ENCODE measurements at places on chromosomes 16 and 17.
A peak's percentile ranks its signal among the peaks of the same experiment; 100 is the strongest.

DNA sequence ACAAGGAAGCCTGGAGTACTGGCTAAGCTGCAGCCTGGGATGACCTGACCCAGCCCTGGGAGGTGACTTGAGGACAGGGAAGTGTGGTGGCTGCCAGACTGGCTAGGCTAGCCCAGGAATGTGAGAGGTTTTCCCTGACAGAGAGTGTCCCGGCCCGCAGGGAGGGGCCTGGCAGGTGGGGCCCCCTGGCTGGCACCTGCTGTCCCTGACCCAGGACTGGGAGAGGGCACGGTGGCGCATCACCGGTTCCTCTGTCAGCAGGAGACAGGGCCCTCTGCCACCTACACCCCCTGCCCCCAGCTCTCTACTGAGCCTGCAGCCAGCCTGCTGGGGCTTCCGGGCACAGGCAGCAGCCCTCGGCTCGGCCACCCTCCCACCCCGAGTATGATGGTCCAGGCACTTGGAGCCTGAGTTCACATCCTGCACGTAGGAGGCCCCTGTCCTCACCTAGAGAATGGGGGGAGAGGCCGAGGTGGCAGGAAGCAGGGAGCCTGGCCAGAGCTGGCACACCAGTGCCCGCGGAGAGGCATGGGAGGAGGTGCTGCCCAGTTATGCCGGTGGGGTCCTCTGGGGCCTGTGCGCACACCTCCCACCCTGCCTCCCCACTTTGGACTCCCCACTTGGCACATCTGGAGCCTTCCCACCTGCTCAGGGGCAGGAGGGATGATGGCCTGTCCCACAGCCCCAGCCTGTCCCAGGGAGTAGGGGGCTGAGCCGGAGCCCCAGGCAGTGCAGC is 528 bp downstream of the PRSS27 start:
- DNase-seq, result no peak

DNA sequence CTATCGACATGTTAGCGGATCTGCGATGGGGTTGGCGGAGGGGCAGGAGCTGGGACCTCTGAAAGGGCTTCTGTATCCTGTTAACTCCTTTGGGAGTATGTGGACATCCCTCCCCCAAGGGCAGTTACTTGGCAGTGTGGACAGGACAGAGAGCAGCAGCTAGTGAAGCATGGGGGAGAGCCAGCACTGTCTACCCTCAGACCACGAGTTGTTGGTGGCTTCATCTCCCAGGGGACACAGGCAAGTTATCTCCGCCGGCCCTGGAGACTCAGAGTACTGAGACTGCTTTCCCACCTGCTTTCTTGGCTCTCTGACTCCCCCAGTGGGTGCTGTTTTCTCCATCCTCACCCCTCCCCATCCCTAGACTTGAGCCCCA is 5.3 kb upstream of the GFAP start:
- DNase-seq, result no peak

GRCh38 chr17:55710410-55710809 is 12.3 kb downstream of the TMEM100 start:
- DNase-seq, result no peak

GRCh38 chr17:46984892-46985291 is 5.8 kb upstream of the RPRML start:
- no peak for DNase-seq

- DNase-seq, result no peak
These were observed 127.4 kb downstream of the IRF8 start for GRCh38 chr16:86026171-86026910.

GRCh38 chr17:28616281-28616680 is 2.3 kb upstream of the RSKR start:
- DNase-seq, result no peak

- DNase-seq, result no peak
These were observed 83.9 kb downstream of the SOX9 start for GRCh38 chr17:72204742-72205141.

GRCh38 chr16:75482434-75483205 is 12.6 kb downstream of the CHST6 start:
- no peak for DNase-seq

- no peak for DNase-seq
These were observed 253.2 kb upstream of the IRX5 start for GRCh38 chr16:54677308-54677950.

GRCh38 chr17:62187681-62188080 is 122.6 kb upstream of the MED13 start:
- DNase-seq, result no peak

- no peak for DNase-seq
These were observed 477 bp upstream of the OSGIN1 start for GRCh38 chr16:83952587-83952939.

DNA sequence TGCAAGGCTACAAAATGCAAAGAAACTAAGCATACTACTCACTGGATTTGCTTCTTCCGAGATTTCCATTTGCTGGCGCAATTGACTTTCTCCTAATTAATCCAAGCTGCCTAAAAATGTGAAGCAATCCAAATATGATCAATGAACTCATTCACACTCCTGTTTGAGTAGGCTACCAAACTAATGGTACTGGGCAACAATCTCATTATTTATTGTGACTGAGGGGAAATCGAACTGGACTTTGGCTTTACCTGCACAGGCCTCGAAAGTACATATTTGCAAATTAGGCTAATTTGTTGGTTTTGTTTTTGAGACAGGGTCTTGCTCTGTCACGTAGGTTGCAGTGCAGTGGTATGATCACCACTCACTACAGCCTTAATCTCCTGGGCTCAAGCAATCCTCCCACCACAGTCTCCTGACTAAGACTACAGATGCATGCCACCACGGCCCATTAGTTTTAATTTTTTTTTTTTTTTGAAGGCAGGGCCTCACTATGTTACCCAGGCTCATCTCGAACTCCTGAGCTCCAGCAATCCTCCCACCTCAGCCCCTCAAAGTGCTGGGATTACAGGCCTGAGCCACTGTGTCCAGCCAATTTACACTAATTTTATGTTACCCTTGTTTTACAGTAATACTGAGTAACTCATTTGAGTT is 2.6 kb downstream of the ERI2 start:
- no peak for DNase-seq

GRCh38 chr16:15829460-15829859 is 27.4 kb downstream of the MYH11 start:
- DNase-seq, result no peak

DNA sequence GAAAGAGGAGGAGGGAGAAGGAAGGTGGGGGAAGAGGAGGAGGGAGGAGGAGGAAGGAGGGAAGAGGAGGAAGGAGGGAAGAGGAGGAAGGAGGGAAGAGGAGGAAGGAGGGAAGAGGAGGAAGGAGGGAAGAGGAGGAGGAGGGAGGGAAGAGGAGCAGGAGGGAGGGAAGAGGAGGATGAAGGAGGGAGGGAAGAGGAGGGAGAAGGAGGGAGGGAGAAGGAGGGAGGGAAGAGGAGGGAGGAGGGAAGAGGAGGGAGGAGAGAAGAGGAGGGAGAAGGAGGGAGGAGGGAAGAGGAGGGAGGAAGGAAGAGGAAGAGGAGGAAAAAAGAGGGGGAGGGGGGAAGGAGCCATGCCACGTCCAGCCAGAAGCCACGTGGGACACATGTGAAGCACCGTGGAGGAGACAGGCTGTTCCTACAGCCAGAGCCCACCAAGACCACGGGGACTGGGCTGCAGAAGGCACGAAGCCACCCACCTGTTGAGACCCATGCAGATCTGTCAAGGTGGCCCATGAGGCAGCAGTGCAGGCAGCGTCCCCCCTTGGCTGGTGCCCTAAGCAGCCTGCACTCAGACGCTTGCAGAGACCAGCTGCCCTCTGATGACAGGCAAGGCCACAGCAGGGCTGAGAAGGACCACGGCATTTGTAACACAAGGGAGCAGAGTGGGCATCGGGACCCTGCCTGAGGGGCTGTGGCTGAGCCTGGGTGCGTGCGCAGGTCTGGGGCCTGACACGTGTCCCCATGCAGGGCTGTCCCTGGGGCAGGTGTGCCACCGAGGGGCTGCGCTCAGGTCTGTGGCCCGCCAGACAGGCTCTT is 10.3 kb downstream of the NDUFAF8 start:
- DNase-seq, result no peak

DNA sequence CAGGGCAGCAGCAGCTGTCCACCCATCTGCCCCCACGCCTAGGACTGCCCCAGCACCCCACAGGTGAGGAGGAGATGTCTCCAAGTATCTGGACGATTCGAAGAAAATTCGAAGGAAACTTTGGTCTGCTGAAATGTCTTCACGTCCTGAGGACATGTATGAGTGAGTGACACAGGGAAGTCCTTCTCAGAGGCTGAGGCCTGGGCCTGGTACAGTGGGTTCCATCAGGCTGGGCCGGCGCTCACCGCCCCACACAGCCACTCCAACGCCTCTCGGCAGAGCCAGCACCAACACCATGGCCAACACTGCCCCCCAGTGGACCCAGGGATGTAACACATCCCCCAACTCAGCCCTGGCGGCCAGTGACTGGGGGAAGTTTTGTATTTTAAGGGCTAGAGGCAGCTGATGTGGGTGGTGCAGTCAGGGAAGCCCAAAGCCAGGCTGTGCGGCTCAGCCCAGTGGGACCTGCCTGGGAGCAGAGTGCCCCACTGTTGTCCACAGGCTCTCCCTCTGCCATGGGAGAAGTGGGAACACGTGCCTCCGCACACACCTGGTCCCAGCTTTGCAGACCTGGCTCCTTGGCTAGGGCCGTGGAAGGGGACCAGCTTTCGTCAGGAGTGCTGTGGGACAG is 55.8 kb upstream of the FASN start:
- peak; percentile 23 for DNase-seq

GRCh38 chr17:8991514-8992285 is 26.2 kb upstream of the PIK3R5 start:
- DNase-seq, result peak; percentile 19

DNA sequence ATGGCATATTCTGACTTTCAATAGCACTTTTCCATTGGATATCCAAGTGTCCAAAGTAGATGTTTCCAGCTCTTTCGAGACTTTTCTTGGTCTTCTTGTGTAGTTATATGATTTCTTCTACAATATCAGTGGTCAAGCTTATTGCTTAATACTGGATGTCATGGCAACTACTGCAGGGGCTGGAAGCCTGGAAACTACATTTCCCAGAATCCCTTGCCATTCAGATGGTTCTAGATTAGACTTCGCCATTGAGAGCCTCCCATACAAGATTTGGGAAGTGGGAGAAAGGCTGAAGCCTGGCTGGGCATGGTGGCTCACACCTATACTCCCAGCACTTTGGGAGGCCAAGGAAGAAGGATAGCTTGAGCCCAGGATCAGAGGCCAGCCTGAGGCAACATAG is 153.6 kb downstream of the C16orf95 start:
- DNase-seq, result no peak

GRCh38 chr16:1639860-1640259 is 27.7 kb downstream of the CRAMP1 start:
- no peak for DNase-seq

DNA sequence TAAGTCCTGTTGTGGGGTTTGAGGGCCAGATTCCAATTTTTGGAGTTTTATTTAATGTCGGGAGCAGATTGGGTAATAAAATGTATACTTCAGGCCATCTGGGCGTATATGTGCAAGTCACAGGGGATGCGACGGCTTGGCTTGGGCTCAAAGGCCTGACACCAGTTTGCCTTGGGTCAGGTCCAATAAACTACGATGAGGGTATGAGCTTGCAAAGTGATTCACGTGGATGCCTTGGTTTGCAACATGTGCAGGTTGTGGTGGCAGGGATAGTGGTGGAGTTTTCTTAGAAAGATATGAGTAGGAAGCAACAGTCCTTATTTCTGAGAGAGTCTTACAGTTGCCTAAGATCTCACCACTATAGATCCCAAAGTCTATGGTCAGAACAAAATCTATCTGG is 157.0 kb upstream of the CDH11 start:
- no peak for DNase-seq

DNA sequence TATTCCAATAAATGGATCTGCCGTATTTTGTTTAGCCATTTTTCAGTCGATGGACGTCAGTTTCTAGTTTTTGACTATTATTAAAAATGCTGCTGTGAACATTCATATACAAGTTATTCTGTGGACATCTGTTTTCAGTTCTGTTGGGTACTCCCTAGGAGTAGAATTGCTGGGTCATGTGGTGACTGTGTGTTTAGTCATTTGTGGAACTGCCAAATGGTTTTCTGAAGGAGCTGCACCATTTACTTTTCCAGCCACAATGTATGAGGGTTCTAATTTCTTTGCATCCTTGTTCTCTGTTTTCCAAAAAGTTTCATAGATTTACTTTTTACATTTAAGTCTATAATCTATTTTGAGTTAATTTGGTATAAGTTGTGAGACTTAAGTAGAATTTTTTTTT is 29.5 kb downstream of the CYLD start:
- no peak for DNase-seq

DNA sequence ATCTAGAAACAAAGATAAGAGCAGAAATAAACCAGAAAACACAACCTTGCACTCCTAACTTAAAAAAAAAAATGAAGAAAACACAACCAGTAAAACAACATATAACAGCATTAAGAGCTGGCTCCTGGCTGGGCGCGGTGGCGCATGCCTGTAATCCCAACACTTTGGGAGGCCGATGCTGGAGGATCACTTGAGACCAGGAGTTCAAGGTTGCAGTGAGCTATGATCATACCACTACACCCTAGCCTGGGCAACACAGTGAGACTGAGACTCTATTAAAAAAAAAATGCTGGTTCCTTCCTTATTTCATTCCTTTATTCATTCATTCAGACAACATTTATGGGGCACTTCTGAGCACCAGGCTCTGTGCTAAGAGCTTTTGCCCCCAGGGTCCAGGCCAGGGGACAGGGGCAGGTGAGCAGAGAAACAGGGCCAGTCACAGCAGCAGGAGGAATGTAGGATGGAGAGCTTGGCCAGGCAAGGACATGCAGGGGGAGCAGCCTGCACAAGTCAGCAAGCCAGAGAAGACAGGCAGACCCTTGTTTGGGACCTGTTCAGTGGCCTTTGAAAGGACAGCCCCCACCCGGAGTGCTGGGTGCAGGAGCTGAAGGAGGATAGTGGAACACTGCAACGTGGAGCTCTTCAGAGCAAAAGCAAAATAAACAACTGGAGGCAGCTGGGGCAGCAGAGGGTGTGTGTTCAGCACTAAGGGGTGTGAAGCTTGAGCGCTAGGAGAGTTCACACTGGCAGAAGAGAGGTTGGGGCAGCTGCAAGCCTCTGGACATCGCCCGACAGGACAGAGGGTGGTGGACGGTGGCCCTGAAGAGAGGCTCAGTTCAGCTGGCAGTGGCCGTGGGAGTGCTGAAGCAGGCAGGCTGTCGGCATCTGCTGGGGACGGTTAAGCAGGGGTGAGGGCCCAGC is 2.6 kb downstream of the STH start:
- no peak for DNase-seq

- peak; percentile 72 for DNase-seq
These were observed 111.6 kb upstream of the HAS3 start for GRCh38 chr16:68993885-68994284.

- DNase-seq, result no peak
These were observed 263.1 kb downstream of the PHKB start for GRCh38 chr16:47724115-47724785.

DNA sequence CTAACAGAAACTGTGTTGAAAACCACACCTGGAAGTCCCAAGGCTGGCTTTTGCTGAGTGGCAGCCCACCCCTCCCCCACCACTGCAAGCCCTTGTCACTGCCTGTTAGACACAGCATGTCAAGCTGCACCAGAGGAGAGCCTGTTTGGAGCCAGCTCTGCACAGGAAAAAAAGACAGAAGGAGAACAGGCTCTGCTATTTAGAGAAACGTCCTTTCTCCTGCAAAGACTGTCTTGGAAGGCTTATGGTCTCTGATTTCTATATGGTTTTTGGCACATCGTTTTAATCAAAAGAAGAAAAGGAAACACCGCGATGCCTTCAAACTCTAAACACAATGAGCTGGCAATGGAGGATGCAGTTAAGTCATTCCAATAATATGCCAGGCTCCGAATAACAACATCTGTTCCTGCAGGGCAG is 275.5 kb downstream of the MAP2K4 start:
- no peak for DNase-seq

- no peak for DNase-seq
These were observed 37.4 kb downstream of the RHBDL3 start for GRCh38 chr17:32302860-32303649.

GRCh38 chr17:17741349-17742023 is 60.2 kb downstream of the RAI1 start:
- DNase-seq, result no peak
